Jurkat, Clone E6-1 (cell line): ENCODE measurements at places on chromosomes 11 and 22.
A peak's percentile ranks its signal among the peaks of the same experiment; 100 is the strongest.

DNA sequence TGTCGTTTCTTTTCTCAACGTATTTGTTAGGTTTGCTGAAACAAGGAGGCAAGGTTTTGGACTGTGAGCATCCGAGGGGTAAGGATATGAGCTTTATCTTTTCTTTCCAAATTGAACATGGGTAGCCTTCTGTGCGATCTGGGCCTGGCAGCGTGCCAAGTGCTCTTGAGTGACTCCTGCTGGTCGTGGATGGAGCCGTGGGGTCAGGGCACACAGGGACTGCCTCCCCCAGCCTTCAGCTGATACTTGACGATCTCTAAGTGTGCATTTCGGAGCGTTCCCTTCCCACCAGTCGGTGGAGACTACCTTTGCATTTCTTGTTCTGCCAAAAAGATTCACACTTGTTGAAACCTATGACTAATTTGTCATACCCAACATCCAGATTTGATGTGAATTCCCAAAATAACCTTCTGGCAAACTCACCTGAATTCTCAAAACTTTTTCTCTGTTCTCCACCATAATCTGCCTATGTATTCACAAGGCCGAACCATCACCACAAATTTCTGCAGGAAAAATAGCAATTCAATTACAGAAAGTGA lies 40.1 kb upstream of the CLMP start:
- peak; percentile 23 for DNase-seq

DNA sequence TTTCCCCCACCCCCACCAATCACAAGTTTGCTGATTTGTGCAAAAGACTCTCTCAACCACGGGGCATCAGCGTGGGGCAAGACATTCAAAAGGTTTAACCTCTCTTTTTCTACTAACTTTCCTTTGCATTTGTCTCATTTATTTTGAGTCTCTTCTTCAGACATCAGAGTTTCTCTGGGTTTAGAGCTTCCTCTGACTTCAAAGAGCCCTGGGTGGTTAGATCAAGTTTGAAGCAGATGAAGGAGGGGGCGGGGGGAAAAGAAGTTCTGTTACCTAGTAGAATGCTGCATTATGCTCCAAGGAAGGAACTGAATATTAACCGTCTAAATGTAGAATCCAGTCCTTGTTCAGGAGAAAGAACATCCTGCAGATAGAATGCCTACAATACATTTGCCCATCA lies 24.5 kb downstream of the GAS2 start:
- DNase-seq: peak; percentile 51

DNA sequence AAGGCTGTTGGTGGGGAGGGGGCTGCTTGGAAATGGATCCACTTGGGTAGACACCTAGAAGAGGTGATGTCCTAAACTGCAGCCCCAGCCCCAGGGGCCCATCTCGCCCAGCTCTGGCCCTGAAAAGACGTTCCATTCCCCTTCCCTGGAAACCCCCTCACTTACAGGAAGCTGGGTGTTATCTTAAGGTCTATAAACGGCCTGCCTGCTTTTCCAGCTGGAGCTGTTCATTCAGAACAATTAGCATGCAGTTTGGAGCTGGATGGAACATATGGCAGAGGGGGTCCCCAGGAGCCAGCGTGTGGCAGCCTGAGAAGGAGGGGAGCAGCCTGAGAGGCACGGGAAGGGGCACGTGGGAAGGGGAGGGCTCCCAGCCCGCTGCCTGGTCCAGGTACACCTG lies 139.6 kb downstream of the PKNOX2 start:
- no peak for DNase-seq

GRCh38 chr11:87840786-87841185 lies 334.5 kb downstream of the RAB38 start:
- DNase-seq: no peak

DNA sequence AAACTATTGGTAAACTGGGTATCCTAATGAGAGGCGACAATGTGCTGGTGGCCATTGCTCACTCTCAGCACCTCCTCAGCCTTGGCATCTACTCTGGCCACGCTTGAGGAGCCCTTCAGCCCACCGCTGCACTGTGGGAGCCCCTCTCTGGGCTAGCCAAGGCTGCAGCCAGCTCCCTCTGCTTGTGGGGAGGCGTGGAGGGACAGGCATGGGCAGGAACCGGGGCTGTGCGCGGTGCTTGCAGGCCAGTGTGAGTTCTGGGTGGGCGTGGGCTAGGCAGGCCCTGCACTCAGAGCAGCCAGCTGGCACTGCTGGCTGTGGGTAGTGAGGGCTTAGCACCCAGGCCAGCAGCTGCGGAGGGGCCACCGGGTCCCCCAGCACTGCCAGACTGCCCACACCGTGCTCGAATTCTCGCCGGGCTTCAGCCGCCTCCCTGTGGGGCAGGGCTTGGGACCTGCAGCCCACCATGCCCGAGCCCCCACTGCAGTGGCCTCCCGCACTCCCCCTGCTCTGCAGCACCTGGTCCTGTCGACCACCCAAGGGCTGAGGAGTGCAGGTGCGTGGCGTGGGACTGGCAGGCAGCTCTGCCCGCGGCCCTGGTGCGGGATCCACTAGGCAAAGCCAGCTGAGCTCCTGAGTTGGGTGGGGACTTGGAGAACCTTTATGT lies 575.9 kb upstream of the ANO3 start:
- DNase-seq: no peak

DNA sequence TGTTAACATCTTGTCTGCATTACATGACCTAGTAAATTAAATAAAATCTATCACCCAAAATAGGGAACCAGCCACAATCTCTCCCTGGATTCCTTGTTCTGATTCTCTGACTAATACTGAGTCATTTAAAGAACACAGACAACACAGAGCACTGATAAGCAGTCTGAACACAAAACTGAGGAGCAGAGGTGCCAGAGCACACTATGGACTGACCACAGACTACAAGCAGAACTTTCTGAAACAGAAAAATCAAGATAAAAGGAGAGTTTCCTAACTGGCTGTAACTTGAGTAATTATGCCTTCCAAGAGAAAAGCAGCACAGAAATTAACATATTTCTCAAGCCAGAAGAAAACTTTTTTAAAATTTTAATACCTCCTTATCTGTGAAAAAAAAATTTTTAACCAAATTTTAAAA lies 128.8 kb downstream of the SGSM3 start:
- no peak for DNase-seq

- DNase-seq: no peak
Observed at GRCh38 chr11:127890030-127890615, 697.2 kb downstream of the ETS1 start.

GRCh38 chr11:31019786-31020185 lies 349.8 kb downstream of the DCDC1 start:
- DNase-seq: no peak
